Heart right ventricle (tissue), 16 donors: ENCODE measurements at places on chromosomes 3 and 15. TPM values are rescaled to one million over a fixed set of nuclear protein-coding genes. Genes with fewer than 3 reads are reported as not detected.

GRCh38 chr3:52149021-52149420 lies 5.2 kb downstream of the POC1A start:
- DNase-seq = no peak

Gene SOX14
- not detected for total RNA-seq

Gene APBA2
- 0.85 TPM for total RNA-seq

Gene MITF
- 53.7 TPM for total RNA-seq

Gene MESP2
- not detected for total RNA-seq

- peak; percentile 59 for DNase-seq
These were observed 36.9 kb downstream of the DNASE1L3 start for GRCh38 chr3:58173669-58174398.

DNA sequence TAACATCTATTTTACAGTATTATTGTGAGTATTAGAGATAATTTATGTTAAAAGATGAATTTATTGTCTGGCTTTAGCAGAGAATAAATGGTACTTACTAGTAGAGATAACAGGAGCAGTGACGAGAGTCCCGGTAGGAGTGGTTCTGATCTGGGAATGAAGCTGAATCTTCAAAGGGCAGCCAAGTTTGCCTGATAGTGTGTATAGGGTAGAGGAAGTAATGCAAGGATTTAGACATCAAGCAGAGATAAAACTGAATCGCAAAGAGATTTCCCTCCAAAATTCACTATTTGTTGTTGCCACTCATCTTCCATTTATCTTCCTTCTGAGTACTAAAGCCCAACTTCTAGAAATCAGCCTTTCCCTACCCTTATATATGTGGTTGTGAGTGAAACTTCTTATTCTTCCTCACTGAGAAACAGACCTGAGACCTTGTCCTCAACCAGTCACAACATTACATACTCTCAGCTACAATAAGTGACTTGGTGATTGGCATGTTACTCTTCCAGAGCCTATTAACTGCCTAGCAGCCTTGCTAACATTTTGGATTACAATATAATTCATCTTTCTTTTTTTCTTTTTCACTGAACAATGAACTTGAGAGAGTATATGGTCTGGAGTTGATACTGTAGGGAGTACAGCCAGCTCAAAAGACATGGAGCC lies 692.7 kb upstream of the ZNF385D start:
- no peak for DNase-seq

DNA sequence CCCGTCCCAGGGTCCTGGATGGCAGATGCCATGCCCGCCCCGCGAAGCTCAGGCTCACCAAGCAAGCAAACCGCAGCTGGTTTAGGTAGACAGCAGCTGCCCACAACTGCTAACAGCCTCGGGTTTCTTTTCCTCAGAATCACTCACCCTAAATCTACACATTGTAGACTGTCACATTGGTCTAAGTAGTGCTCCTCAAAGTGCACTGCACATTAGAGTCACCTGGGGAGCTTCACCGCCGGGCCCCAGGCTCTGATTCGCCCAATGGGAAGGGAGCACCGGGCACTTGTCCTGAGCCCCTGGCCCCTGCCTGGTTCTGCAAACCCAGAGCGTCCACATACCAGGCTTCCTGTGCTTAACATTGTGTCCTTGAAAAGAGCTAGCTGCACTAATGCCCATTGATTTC lies 752 bp downstream of the OCA2 start:
- DNase-seq = no peak

DNA sequence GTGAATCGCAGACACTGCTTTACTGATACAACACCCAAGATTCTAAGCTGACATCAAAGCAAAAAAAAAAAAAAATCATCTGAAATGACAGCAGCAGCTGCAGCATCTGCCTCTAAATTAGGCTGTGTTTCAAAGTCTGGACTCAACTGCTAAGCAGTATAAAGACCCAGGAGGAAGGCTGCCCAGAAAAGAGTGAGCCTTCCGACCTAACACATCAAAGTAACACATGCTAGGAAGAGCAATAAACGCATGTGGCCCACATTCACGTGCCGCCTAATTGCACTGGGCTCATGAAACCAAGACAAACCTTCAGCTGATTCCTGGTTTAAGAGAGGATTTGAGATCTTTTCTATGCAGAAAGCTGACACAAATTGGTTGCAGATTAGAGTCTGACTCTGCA lies 317.1 kb downstream of the ZIC4 start:
- DNase-seq = no peak

DNA sequence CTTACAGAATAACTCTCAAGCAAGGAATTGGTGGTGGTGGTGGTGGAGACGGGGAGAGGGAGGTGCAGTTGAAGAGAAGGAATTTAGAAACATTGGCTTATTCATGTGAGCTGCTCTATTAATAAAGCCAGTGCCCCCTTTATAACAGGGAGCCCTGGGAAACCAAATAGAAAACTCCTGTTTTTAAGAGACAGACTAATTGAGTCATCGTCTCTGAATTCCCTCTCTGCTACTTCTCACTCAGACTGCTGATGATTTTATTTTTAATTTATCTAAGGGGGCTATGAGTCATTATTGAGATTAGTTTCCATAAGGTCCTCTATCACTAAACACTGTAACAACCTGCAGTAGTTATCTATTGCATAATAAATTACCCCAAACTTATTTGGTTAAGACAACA lies 145.9 kb upstream of the GALNT15 start:
- DNase-seq = no peak
